ENCODE measurements at places on chromosomes 7 and 10. TPM values are rescaled to one million over a fixed set of nuclear protein-coding genes. Genes with fewer than 3 reads are reported as not detected.
A peak's percentile ranks its signal among the peaks of the same experiment; 100 is the strongest.

CADPS2 gene
- 43.8 TPM for total RNA-seq

CYP3A4 gene
- total RNA-seq, result 0.35 TPM

GNAI1 gene
- total RNA-seq, result 5.7 TPM

LIPN gene
- total RNA-seq, result not detected

RBP3 gene
- total RNA-seq, result not detected

NKX6-2 gene
- total RNA-seq, result not detected

LRRC61 gene
- 34.8 TPM for total RNA-seq

NUP42 gene
- 52.4 TPM for total RNA-seq

MRLN gene
- not detected for total RNA-seq

DNA sequence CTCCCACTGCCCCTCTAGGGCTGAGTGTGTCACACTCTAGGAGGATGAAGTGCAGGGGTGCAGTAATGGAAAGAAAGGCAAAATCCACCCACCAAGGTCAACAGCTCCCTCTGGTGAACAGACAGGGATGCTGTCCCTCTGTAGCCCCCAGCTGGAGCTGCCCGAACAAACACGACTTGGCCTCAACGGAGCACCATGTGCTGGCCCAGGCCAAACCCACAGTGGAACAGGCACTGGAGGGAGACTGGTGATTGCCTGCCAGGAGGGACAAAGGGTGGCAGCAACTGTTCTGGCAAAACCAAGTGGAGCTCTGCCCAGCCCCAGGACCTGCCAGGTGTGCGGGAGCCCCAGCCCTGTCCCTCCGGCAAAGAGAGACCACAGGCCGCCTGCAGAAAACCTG, 20.7 kb downstream of the PDIA4 start:
- H3K27ac ChIP-seq, result no peak overlapping the region
- DNase-seq, result no peak
- H3K4me3 ChIP-seq, result no peak overlapping the region
- H3K27me3 ChIP-seq, result no peaks in the 10 kb centered on the region

DNA sequence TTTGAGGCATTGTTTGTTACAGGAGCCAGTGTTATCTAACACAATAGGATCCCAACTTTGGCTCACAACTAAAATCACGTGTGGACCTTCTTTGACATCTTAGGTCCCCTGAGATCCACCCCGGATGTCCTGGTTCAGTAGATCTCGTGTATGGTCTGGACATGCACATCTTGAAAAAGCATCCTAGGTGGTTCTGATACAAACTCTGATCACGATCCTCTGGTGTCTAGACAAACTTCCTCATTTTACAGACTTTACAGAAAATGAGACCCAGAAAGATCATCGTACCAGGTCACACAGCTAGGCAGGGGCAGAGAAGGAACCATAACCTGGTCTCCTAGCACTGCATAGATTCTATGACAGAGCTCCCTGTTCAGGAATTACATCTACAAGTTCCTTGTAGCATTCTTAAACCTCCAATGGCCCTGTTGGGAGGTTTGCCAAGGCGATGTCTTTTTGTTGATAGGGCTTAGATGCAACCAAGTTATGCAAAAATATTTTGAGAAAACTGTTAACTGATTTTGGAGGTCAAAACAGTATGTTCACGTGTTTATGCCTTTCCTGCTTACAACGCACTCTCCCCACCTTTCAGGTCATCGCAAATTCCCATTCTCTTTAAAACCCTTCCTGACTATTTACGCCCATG, 30.8 kb upstream of the CHST15 start:
- no peak for DNase-seq
- H3K27ac ChIP-seq, result no peak overlapping the region
- H3K36me3 ChIP-seq, result no peaks in the 10 kb centered on the region

- DNase-seq, result no peak
- H3K27ac ChIP-seq, result no peak overlapping the region
- no peak overlapping the region for H3K4me3 ChIP-seq
- H3K4me1 ChIP-seq, result no peaks in the 10 kb centered on the region
Measured at GRCh38 chr10:104548090-104548489, 93.0 kb upstream of the SORCS3 start.

DNA sequence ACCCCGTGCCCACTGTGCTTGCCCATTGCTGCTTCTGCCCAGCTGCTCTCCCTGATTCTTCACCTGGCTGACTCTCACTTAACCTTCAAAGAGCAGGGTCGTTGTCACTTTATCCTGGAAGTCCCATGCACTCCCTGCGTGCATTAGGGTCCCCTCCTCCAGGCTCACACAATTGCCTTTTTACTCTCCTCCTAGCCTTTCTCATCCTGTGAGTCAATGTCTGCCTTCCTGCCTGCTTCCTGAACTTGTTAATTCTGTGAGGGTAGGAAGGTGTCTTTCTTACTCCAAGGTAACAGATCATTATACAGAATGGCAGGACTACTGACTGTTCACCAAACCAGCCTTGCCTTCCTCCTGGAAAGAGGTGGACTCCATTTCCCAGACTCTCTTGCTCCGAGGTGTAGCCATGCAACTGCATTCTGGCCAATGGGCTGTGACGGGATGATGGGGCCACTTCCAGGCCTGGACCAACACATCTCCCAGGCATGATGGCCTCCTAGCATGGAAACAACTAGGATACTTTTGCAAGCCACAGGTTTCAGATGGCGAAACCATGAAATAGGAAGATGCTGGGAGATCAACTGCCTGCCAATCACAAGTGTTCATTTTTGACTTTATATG, 54.7 kb downstream of the ARHGAP22 start:
- no peak overlapping the region for H3K4me3 ChIP-seq
- no peaks in the 10 kb centered on the region for H3K4me1 ChIP-seq
- peaks cover 2% of the 10 kb centered on the region for H3K27me3 ChIP-seq

DNA sequence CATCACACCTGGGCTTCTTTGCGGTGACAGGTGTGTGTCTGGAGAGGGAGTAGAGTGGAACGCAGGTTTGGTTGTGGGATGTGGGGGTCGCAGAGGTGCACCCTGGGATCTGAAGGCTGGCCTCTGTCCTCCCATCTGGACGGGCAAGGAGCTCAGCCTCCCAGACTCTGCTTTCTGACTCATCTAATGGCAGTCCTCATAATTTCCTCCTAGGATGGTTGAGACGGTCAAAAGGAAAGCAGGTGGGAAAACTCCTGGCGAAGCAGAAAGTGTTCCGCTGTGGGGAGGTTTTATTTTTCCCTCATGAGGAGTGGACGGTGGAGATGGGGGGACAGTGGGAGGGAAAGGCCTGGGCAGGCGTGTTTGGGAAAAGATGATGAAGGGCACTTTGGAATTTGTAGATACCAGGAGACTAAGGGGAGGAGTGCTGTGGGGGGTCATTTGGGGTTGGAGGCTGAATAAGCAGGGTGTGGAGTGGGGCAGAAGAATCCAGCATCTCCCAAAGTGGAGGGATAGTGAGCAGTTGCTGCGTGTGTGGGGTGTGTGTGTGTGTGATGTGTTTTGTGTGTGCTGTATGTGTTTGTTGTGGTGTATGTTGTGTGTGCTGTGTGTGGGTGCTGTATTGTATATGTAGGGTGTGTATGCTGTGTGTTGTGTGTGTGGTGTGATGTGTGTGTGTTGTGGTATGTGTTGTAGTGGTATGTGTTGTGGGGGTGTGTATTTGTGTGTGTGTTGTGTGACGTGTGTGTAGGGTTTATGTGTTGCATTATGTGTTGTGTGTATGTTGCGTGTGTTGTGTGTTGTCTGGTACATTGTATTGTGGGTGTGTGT, 97.2 kb upstream of the PODXL start:
- no peaks in the 10 kb centered on the region for H3K4me1 ChIP-seq
- H3K27ac ChIP-seq, result no peak overlapping the region
- H3K27me3 ChIP-seq, result no peaks in the 10 kb centered on the region
- no peak overlapping the region for H3K4me3 ChIP-seq

DNA sequence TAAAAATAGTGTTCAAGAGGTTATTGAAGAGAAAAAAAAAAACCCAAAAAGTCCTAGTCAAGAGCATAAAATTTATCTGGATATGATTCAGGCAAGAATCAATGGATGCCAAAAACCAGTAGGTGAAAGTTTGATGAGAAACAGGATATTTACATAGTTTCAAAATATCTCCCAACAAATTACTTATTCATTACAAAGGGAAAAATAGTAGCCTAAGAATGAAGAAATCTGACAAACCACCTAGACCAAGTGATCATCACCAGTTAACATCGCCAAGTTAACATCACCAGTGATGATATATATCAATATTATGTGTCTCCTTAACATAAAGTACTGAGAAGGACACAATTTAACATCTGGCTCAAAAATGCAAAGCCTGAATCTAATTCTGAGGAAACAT, 85.2 kb downstream of the RNLS start:
- H3K4me3 ChIP-seq, result no peak overlapping the region
- no peak for DNase-seq

DNA sequence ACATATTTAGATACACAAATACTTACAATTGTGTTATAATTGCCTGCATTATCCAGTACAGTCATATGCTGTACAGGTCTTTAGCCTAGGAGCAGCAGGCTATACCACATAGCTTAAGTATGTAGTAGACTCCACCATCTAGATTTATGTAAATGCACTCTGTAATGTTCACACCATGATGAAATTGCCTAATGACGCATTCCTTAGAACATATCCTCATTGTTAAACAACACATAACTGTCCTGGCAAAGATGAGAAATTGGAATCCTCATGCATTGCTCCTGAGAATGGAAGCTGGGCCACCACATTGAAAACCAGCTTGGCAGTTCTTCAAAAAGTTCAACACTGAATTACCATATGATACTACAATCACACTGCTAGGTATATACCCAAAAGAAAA, 1002.8 kb upstream of the CELF2 start:
- no peaks in the 10 kb centered on the region for H3K36me3 ChIP-seq
- H3K4me3 ChIP-seq, result no peak overlapping the region

- H3K27me3 ChIP-seq, result no peaks in the 10 kb centered on the region
- H3K36me3 ChIP-seq, result no peaks in the 10 kb centered on the region
- no peaks in the 10 kb centered on the region for H3K4me1 ChIP-seq
- no peak overlapping the region for H3K4me3 ChIP-seq
- no peak for DNase-seq
Measured at GRCh38 chr7:32056767-32057166, 13.4 kb downstream of the PDE1C start.

GRCh38 chr10:11335167-11335652, 276.2 kb downstream of the USP6NL start:
- no peak for DNase-seq
- H3K36me3 ChIP-seq, result no peaks in the 10 kb centered on the region
- no peaks in the 10 kb centered on the region for H3K4me1 ChIP-seq
- no peak overlapping the region for H3K4me3 ChIP-seq
- peaks cover 5% of the 10 kb centered on the region for H3K27me3 ChIP-seq
- H3K27ac ChIP-seq, result no peak overlapping the region

GRCh38 chr10:77744245-77744644, 106.6 kb upstream of the KCNMA1 start:
- H3K27ac ChIP-seq, result no peak overlapping the region
- no peaks in the 10 kb centered on the region for H3K4me1 ChIP-seq
- no peaks in the 10 kb centered on the region for H3K27me3 ChIP-seq
- DNase-seq, result no peak

DNA sequence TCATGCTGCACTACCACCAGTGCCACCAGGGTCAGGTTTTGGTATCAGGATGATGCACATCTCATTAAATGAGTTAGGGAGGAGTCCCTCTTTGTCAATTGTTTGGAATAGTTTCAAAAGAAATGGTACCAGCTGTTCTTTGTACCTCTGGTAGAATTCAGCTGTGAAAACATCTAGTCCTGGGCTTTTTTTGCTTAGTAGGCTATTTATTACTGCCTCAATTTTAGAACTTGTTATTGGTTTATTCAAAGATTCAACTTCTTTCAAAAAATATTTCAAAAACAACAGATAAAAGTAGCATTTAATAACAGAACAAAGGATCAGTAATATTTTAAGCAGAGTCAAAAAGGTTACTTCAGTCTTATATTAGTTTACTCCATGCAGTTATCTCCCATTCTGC, 6.4 kb upstream of the ZNF716 start:
- no peaks in the 10 kb centered on the region for H3K4me1 ChIP-seq
- no peak for DNase-seq
- H3K27ac ChIP-seq, result no peak overlapping the region
- no peaks in the 10 kb centered on the region for H3K36me3 ChIP-seq
- no peaks in the 10 kb centered on the region for H3K27me3 ChIP-seq

DNA sequence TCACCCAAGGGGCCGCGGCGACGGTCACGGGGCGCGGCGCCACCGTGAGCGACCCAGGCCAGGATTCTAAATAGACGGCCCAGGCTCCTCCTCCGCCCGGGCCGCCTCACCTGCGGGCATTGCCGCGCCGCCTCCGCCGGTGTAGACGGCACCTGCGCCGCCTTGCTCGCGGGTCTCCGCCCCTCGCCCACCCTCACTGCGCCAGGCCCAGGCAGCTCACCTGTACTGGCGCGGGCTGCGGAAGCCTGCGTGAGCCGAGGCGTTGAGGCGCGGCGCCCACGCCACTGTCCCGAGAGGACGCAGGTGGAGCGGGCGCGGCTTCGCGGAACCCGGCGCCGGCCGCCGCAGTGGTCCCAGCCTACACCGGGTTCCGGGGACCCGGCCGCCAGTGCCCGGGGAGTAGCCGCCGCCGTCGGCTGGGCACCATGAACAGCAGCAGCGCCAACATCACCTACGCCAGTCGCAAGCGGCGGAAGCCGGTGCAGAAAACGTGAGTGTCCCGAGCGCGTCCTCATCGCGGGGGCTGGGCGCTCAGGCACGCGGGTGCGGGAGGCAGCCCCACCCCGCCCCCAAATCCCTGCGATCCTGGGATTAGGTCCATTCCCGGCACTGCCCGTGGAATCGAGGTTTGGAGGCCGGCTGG, 509 bp downstream of the AHR start:
- H3K4me1 ChIP-seq, result peaks cover 31% of the 10 kb centered on the region
- no peaks in the 10 kb centered on the region for H3K27me3 ChIP-seq
- H3K27ac ChIP-seq, result peak overlapping the region; percentile 83
- no peak for DNase-seq
- H3K4me3 ChIP-seq, result peak overlapping the region; percentile 82
- H3K36me3 ChIP-seq, result no peaks in the 10 kb centered on the region

- H3K27me3 ChIP-seq, result peaks cover 24% of the 10 kb centered on the region
- H3K4me1 ChIP-seq, result no peaks in the 10 kb centered on the region
- peak; percentile 24 for DNase-seq
Measured at GRCh38 chr10:86178401-86179152, 188.0 kb downstream of the GRID1 start.

DNA sequence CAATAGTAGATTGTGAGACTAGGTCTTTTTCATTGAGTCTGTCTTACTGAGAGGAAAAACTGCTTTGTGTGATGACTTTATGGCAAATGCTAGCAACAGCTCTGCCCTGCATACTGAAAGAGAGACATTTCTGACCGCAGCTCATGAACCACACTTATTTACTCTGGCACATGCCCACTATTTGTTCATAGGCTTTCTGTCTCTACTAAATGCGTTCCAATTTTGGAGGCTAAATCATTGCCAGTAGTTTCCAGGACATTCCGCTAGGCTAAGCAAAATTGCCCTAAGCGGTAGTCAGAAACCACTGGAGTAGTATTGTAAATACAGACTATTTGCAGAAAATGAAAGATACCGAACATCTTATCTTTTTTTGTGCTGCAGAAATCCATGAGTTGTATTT, 55.6 kb upstream of the DLX6 start:
- H3K4me3 ChIP-seq, result no peak overlapping the region
- H3K27ac ChIP-seq, result no peak overlapping the region
- peak; percentile 67 for DNase-seq
- H3K4me1 ChIP-seq, result peaks cover 23% of the 10 kb centered on the region
- no peaks in the 10 kb centered on the region for H3K27me3 ChIP-seq

- H3K36me3 ChIP-seq, result no peaks in the 10 kb centered on the region
- DNase-seq, result no peak
- H3K4me1 ChIP-seq, result no peaks in the 10 kb centered on the region
- H3K27me3 ChIP-seq, result 0 out of 3 replicates have a peak, but pooled peaks cover 3% of the 10 kb centered on the region
- H3K27ac ChIP-seq, result no peak overlapping the region
- no peak overlapping the region for H3K4me3 ChIP-seq
Measured at GRCh38 chr7:27303026-27303425, 60.4 kb downstream of the EVX1 start.

All from HepG2 (cell line).